Vagina (tissue), 2 donors: ENCODE measurements at places on chromosomes 6 and 20.
A peak's percentile ranks its signal among the peaks of the same experiment; 100 is the strongest.

DNA sequence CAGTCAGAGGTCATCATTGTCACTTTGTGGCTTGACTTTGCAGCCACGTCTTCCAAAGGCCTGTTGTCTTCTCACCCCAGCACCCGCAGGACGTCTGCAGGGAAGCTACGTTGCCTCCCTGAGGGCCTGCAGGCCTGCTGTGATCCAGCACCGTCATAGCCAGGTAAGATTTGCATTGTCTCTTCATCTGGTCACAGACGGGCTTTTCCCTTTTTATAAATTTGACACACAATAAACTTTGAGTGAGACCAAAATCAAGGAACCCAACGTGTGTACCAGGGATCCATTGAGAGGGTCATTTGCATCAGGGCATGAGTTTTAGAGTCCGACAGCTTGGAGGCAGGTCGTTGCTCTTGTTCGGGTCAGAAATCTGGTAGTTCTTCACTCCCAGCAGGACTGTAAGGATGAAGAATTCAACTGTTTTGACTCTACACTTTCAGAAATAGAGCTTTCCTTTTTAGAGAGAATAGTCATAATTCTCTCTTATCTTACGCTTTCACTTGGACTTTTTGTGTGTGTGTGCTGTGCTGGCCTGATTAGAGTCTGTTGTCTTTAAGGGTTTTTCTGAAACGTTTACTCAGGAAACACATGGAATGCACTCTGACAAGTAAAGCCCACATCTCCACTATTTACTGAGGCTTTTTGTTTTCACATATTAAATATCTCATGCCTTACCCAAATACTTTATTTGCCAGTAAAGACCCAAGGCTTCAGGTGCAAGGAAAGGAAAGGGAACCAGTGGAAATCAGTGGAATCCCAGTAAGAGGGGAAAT is 177.2 kb upstream of the TAB2 start:
- no peak for DNase-seq

GRCh38 chr6:56856036-56856580 is 98.8 kb upstream of the BEND6 start:
- no peak for DNase-seq

GRCh38 chr6:81455641-81456040 is 296.8 kb downstream of the TENT5A start:
- no peak for DNase-seq

DNA sequence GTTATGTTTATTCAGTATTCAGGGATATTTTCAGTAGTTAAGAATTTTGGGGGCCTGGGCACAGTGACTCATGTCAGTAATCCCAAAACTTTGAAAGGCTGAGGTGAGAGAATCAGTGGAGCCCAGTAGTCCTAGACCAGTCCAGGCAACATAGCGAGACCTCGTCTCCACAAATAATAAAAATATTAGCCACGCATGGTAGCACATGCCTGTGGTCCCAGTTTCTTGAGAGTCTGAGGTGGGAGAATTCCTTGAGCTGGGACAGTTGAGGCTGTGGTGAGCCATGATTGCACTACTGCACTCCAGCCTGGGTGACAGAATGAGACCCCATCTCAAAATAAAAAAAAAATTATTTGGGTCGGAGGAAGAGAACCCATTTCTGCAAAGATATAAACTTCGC is 20.3 kb downstream of the ADGRG6 start:
- DNase-seq: no peak

- DNase-seq: no peak
These were observed 1.1 kb upstream of the ZBTB2 start for GRCh38 chr6:151392427-151392826.

GRCh38 chr6:145071836-145072235 is 663.5 kb downstream of the EPM2A start:
- DNase-seq: no peak

GRCh38 chr20:36147690-36148089 is 6.8 kb upstream of the EPB41L1 start:
- no peak for DNase-seq

DNA sequence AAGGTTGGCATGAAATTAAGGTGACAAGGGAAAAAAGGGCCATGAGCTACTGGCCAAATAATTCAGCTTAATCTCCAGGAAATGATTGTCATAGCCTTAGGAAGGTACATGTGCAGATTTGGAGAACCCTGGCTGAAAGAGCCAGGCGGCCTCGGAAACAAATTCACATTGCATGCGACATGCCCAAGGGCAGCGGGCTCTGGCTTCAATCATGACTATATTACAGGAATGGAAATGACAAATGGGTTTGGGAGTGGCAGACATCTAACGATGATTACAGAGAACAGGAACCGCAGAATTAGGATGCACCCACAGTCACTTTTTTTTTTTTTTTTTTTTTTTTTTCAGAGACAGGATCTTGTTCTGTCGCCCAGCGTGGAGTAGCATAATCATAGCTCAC is 112.4 kb upstream of the SALL4 start:
- no peak for DNase-seq

GRCh38 chr6:22072949-22073348 is 223.9 kb downstream of the PRL start:
- no peak for DNase-seq

GRCh38 chr6:159981403-159982245 is 12.7 kb downstream of the IGF2R start:
- no peak for DNase-seq

- DNase-seq: no peak
These were observed 771 bp upstream of the PPP1R3G start for GRCh38 chr6:5084360-5084780.

GRCh38 chr6:81988446-81988845 is 236.0 kb upstream of the TENT5A start:
- no peak for DNase-seq

DNA sequence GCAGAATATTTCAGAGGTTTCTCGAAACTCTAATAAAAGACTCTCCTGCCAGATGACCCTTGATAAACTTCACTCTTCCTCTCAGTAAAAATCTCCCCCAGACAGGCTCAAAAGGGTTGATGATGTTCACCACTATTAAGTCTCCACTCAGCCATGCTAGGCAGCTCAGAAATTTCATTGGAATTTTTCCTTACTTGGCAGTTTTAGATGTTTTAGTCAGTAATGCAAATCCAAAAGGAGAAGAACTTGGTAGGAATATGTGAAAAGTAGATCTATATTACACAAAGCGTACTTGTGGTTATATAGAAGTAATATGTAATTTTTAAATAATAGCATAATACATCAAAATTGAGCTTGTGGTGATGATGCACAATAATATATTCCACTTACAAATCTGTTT is 333.0 kb downstream of the PHF3 start:
- no peak for DNase-seq

- no peak for DNase-seq
These were observed 356.8 kb downstream of the BTBD9 start for GRCh38 chr6:38282911-38283310.

GRCh38 chr6:170174124-170174770 is 116.6 kb downstream of the DLL1 start:
- peak; percentile 86 for DNase-seq

DNA sequence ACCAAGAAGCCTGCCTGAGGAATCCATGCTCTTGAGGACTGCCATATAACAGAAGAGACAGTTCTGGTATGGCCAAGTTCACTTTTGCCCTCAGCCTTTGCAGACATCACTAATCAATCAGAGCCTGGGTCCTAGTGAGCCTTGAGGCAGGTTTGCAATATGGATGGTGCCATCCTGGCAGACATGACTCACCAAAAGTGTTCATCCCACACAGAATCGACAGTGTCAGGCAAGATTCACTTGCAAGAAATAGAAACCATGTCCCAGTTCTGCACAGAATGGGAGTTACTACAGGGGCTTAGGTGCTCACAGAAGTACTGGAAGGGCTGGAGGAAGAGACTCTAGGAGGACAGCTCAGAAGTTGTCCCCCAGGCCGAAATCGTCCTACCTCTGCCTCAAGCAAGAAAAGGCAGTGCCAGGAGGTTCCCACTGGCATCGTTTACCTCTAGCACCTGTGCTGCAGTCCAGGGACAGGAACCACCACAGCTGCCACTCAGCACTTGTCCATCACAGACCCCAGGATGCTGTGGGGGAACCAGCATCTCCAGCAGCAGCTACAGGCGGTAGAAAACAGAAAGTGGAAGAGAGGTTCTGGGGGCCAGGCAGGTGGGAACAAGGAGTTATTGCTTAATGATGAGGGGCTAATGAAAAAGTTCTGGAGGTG is 42.6 kb upstream of the PHACTR3 start:
- peak; percentile 44 for DNase-seq

- DNase-seq: no peak
These were observed 111.0 kb downstream of the MRPL14 start for GRCh38 chr6:44016131-44016870.

GRCh38 chr6:4910037-4910760 is 93.6 kb downstream of the RPP40 start:
- DNase-seq: no peak

DNA sequence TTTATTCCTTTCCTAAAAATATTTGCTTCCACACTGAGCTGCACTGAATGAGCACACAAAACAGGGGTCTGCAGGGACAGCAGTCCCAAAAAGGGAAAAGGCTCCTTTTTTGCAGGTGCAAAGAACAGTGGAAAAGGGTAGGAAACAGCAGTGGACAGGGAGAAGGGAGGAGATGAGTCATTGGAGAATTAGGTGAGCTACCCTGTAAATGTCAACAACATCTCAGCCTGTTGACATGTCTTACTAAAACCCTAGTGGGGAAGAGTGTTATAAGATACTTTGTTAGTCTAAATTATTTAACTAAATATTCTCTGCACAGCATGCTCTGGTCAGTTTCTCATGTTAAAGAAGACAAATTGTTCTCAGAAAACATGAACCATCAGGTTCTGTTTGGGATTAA is 151.5 kb upstream of the FBXL4 start:
- no peak for DNase-seq

DNA sequence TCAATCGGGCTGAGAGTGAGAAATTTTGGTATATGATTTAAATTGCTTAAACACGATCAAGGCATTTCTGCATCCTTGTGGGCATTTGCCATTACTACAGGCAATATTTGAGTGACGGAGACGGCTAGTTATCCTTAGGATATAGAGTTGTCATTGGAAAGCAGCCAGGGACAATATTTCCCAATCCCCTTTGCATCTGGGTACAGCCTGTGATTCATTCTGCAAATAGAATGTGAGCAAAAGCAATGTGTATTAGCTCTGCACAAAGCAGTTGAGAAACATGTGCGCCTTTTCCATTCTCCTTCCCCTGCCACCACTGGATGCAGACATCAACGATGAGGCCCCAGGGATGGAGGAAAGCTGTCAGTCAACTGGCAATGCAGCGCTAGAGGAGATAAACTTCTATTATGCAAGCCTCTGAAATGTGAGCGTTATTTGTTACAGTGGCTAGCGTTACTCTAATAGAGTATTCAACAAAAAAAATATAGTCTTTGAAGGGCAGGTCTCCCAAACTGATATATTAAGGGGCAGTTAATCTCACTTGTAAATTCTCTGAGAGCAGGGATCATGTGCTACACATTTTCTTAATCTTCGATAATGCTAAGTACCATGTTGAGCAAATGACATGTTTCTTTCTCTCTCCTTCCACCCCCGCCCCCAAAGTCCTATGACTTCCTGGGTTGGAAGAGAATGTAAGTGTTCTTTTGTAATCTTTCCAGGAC is 37.1 kb upstream of the NCOA3 start:
- DNase-seq: no peak

DNA sequence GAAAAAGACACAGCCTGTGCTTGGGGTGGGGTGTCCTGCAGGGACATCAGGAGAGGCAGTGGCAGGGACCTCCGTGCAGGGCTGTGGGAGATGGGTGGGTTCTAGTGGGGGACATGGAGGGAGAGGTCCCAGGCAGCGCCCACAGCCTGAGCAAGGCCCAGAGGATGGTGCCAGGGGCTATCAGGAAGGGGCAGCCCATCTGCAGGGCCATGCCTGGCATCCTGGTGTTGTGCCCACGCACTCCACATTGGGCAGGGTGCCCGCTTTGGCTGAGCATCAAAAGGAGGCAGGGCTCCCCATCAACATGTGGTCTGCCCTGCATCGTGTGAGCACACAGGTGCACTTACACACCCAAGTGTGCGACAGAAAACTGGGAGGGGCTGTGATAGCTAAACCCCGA is 184.3 kb upstream of the SNX9 start:
- DNase-seq: no peak

GRCh38 chr6:137754866-137755265 is 112.2 kb upstream of the TNFAIP3 start:
- DNase-seq: no peak

DNA sequence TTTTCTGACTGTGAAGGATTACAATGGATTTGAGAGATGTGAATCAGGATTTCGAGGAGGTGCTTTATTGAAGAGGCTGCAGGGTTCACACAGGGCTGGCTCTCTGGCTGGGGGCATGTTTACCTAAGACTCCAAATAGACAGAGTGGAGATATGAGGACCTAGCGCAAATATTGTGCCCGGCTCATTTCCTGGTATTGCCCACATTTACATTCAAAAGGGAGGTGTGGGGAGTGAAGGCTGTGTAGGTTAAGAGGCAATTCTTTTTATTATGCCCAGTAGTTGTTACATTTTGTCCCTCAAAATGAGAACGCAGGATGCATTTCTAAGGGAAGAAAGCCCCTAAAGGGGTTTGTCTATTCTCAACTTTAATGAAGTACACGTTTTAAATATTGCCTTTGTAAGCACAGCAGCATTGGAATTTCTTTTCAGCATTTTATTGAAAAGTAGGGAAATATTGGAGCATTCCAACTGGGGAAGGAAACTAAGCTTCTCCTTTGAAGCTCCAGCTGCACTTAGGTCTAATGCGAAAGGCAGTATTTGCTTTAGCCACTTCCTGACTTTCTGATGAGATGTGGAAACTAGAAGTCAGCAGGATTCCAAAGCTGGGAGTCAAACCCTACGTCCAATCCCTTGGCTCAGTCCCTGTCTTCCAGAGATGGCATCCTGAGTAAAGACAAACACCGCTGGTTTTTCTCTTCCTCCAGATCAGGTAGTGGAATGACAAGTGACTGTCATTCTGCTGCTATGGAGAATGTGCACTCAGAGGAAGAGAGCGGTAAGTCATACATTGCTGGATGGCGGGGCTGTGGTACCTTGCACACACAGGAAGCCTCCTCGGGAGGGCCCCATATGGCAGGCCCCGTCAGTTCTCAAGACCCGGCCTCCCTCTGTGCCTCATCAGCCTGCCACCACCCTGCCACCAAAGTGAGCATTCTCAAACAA is 70.7 kb downstream of the MYB start:
- no peak for DNase-seq

GRCh38 chr6:63347599-63347998 is 27.8 kb upstream of the LGSN start:
- no peak for DNase-seq

GRCh38 chr6:111844376-111844775 is 28.9 kb downstream of the FYN start:
- DNase-seq: no peak

DNA sequence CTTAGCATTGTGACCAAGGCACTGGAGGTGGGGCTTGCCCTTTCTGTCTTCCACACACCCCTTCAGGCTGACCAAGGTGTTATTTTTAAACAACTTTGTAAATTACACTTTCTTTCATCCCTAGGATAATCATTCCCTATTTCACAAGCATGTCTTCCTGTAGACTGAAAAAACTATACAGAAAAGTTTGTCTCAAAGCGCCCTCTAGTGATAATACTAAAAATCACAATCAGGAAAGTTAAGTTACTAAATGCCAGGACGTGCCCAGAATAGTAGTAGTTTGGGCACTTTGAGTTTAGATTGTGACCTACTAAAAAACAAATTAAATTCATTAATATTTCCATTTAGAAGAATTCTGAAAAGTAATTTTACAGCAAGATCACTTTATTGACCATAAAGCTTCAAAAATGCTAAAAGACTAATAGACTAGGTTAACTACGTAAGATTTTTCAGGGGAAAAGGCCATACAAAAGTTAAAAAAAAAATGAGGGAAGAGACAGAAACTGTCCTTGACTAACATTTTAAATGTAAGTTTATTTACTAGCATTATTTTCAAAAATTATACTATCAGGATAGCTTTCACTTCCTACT is 123.3 kb upstream of the DUSP22 start:
- DNase-seq: no peak
